Common myeloid progenitor, CD34-positive (primary cell): ENCODE measurements at places on chromosomes 6 and 20.

GRCh38 chr6:75337835-75338580, 53.4 kb upstream of the TMEM30A start:
- no peaks in the 10 kb centered on the region for H3K36me3 ChIP-seq
- H3K27ac ChIP-seq = no peak overlapping the region
- H3K4me1 ChIP-seq = no peaks in the 10 kb centered on the region
- H3K27me3 ChIP-seq = no peaks in the 10 kb centered on the region

- DNase-seq = no peak
- H3K27me3 ChIP-seq = peaks cover 2% of the 10 kb centered on the region
- H3K4me1 ChIP-seq = no peaks in the 10 kb centered on the region
- no peak overlapping the region for H3K4me3 ChIP-seq
Measured at GRCh38 chr6:37779902-37780628, 39.5 kb upstream of the ZFAND3 start.

- no peaks in the 10 kb centered on the region for H3K36me3 ChIP-seq
- no peak for DNase-seq
- no peaks in the 10 kb centered on the region for H3K27me3 ChIP-seq
- H3K4me1 ChIP-seq = no peaks in the 10 kb centered on the region
- no peak overlapping the region for H3K4me3 ChIP-seq
Measured at GRCh38 chr6:110581679-110582078, 105.3 kb upstream of the SLC22A16 start.

DNA sequence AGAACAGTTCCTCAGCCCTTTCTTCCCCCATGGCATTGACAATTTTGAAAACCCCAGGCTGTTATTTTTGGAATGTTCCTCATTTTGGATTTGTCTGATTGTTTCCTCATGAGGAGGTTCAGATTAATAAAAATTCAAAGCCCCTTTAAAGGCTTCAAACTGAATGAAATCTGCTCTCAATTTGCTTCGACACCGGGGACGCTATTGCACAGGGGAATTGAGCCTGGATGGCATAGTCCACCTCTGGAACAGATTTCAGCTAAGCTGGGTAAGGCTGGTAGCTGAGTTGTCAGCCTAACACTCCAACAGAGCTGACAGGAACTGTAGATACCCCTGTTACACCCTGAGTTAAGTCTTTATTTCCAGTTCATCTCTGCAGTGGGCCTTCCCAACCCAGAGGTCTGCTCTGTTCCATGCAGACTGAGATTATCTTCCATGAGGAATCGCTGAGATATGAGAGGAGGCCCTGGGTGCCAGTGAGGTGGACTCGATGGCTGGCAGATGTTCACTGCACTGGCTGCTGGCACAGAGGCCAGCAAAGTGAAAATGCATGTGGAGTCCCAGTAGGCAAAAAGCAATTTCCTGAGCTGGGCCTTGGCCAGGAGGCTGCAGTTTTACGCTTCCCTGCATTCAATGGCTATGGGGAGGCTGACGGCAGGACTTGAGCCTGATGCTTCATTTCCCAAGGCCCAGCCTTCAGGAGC, 73.3 kb upstream of the PAX1 start:
- H3K27ac ChIP-seq = no peak overlapping the region
- H3K4me3 ChIP-seq = no peak overlapping the region
- H3K4me1 ChIP-seq = no peaks in the 10 kb centered on the region

DNA sequence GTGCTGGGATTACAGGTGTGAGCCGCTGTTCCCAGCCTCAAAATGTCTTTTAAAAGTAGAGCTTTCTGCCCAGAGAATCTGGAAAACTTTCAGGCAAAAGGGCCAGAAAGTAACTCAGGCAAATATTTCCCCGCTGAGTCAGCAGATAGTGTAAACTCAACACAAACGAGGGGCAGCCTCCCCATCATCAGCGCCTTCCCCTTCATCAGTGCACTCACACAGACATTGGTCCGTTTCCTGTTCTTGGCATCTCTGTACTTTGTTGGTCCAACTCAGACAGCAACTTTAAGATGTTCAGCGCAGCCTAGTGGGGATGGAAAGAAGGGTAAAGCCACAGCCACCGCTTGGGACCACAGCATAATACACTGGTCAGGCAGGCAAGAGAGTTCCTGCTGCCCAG, 69.5 kb downstream of the CSE1L start:
- no peak overlapping the region for H3K27ac ChIP-seq
- H3K4me3 ChIP-seq = no peak overlapping the region
- H3K4me1 ChIP-seq = no peaks in the 10 kb centered on the region
- peaks cover 78% of the 10 kb centered on the region for H3K36me3 ChIP-seq
- H3K27me3 ChIP-seq = no peaks in the 10 kb centered on the region

- no peak for DNase-seq
- no peak overlapping the region for H3K27ac ChIP-seq
- H3K36me3 ChIP-seq = no peaks in the 10 kb centered on the region
- no peaks in the 10 kb centered on the region for H3K27me3 ChIP-seq
- no peak overlapping the region for H3K4me3 ChIP-seq
Measured at GRCh38 chr20:59147586-59147985, 16.0 kb upstream of the ZNF831 start.

- no peaks in the 10 kb centered on the region for H3K4me1 ChIP-seq
- no peaks in the 10 kb centered on the region for H3K36me3 ChIP-seq
- no peak for DNase-seq
- H3K4me3 ChIP-seq = no peak overlapping the region
Measured at GRCh38 chr20:52240802-52241201, 49.2 kb upstream of the ZFP64 start.

DNA sequence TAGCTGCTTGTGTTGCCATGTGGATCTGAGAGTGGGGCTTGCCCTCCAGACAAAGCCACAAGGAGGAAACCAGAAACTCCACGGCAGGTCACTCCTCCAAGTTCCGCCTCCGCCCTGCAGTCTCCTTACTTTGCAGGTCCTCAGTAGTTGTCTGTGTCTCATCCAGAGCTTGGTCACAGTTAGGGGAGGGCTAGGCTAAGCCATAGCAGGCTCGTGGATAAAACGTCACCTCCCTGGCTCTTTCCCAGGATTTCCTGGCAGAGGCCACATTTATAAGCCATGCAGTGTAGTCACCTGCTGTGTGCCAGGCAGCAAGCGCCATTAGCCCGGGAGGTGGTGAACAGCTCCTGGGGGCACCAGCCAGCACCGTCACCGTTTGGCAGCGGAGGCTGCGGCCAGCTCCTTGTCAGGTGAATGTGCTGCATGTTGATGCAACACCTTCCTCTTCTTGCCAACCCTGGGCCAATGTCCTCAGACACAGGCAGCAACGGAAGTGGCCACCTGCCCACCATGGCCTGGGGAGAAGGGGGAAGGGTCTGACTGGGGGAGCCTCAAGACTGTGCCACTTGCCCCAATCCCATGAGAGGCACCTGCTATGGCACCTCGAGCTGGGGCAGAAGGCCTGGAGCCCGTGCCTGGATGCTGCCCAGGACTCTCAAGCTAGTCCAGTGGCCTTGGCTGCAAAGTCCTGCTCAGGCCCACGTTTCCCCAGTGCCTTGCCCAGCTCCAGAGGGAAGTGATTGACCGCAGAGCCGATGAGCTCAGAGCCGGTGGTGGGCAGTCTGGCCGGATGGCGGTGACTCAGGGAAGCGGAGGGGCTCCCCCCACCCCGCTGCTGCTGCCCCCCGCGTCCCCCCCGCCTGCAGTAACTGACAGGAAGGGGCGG, 39.0 kb upstream of the SLCO4A1 start:
- no peaks in the 10 kb centered on the region for H3K27me3 ChIP-seq
- peaks cover 77% of the 10 kb centered on the region for H3K4me1 ChIP-seq
- H3K27ac ChIP-seq = no peak overlapping the region
- no peaks in the 10 kb centered on the region for H3K36me3 ChIP-seq
- peak; percentile 79 for DNase-seq

DNA sequence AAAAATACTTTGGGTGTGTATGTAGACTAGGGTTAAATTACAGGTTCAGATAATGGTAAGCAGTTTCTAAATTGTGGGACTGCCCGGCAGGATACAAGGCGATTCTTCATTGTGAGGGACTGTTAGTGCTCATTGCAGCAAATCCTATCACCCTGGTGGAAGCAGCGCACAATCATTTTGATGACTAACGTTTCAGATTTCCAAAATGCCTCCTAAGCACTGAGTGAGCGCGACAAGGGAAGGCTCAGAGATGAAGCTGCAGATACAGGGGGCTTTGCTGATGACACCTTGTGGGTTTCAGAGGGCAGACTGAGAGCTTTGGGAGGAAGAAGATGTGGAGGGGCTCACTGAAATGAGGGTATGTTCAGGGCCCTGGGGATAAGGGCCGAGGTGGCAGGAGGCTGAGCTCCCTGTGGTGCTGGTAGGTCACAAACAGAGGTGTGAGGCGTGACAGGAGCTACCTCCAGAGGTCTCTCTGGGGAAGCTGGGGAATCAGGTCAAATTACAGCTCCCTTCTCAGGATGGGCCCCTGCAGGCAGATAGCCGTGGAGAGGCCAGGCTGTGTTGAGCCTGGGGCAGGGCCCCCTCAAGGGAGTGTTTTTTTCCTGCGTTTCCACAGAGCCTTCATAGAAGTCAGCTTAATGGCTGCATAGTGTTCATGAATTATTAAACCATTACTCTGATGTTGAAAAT, 84.5 kb upstream of the FYN start:
- H3K36me3 ChIP-seq = no peaks in the 10 kb centered on the region
- no peaks in the 10 kb centered on the region for H3K27me3 ChIP-seq
- no peak overlapping the region for H3K27ac ChIP-seq
- H3K4me3 ChIP-seq = no peak overlapping the region
- DNase-seq = no peak

DNA sequence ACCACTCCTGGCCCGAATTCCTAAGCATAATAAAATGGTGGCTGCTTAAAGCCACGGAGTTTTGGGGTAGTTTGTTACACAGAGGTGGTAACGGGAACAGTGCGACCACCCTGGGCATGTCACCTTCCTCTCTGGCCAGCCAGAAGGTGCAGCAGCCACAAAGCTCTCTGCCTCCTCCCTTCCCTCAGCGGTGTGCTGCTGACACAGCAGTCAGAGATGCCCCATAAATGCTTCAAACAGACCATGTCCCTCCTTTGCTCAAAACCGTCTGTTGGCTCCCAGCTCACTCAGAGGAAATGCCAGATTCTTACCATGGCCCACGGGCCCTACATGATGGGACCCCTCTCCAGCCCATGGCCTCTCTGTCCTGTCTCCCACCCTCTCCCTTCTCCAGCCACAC, 12.1 kb upstream of the TCF15 start:
- no peak for DNase-seq
- no peak overlapping the region for H3K27ac ChIP-seq
- no peaks in the 10 kb centered on the region for H3K27me3 ChIP-seq
- no peaks in the 10 kb centered on the region for H3K36me3 ChIP-seq

- no peak overlapping the region for H3K27ac ChIP-seq
- H3K4me1 ChIP-seq = no peaks in the 10 kb centered on the region
- no peak for DNase-seq
- no peaks in the 10 kb centered on the region for H3K36me3 ChIP-seq
- H3K27me3 ChIP-seq = no peaks in the 10 kb centered on the region
Measured at GRCh38 chr6:52475307-52475706, 55.2 kb downstream of the EFHC1 start.

DNA sequence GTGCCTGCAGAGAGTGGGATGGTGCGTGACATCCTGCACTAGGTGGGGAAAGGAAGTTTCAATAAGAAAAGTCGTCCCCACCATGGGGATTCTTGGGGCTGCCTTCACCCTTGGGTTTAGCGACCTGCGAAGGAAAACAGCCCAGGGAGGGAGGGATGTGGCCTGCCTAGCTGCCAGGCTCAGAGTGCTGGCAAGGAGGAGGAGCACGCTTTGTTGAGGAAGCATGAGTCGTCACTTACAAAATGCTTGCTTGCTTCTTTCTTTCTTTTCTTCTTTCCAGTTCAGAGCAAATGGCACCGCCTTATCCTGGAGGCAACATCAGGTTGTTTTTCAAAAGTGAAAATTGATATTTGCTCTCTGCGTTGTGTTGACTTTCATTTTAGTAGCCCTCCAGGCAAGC, 123.2 kb downstream of the TFAP2C start:
- H3K27me3 ChIP-seq = no peaks in the 10 kb centered on the region
- no peak overlapping the region for H3K4me3 ChIP-seq
- H3K36me3 ChIP-seq = no peaks in the 10 kb centered on the region

GRCh38 chr6:42545226-42545773, 18.5 kb upstream of the UBR2 start:
- peaks cover 11% of the 10 kb centered on the region for H3K4me1 ChIP-seq
- DNase-seq = no peak
- no peak overlapping the region for H3K27ac ChIP-seq
- no peak overlapping the region for H3K4me3 ChIP-seq
- no peaks in the 10 kb centered on the region for H3K36me3 ChIP-seq

DNA sequence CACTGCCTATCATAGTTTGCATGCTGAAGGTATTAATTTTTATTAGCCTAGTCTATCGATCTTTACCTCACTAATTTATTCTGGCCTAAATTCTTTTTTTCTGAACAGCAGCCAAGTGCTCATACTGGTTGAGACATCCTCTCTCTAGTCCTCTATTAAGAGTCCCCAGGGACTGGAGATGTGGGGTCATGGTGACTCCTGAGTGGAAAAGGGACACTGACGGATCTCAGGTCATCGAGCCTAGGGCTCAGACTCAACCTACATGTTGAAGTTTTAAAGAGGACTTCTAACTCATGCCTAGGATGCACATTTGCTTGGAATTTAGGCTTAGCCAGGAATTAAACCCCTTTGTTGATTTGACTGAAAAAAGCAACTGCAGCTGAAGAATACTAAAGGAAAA, 378.1 kb downstream of the BTBD9 start:
- no peaks in the 10 kb centered on the region for H3K4me1 ChIP-seq
- H3K4me3 ChIP-seq = no peak overlapping the region
- no peaks in the 10 kb centered on the region for H3K27me3 ChIP-seq
- no peak overlapping the region for H3K27ac ChIP-seq
- H3K36me3 ChIP-seq = no peaks in the 10 kb centered on the region
- DNase-seq = no peak

- H3K4me1 ChIP-seq = peaks cover 5% of the 10 kb centered on the region
- no peak overlapping the region for H3K27ac ChIP-seq
- H3K27me3 ChIP-seq = no peaks in the 10 kb centered on the region
- H3K4me3 ChIP-seq = no peak overlapping the region
- H3K36me3 ChIP-seq = no peaks in the 10 kb centered on the region
Measured at GRCh38 chr20:62576815-62577489, 65.4 kb upstream of the SLCO4A1 start.

DNA sequence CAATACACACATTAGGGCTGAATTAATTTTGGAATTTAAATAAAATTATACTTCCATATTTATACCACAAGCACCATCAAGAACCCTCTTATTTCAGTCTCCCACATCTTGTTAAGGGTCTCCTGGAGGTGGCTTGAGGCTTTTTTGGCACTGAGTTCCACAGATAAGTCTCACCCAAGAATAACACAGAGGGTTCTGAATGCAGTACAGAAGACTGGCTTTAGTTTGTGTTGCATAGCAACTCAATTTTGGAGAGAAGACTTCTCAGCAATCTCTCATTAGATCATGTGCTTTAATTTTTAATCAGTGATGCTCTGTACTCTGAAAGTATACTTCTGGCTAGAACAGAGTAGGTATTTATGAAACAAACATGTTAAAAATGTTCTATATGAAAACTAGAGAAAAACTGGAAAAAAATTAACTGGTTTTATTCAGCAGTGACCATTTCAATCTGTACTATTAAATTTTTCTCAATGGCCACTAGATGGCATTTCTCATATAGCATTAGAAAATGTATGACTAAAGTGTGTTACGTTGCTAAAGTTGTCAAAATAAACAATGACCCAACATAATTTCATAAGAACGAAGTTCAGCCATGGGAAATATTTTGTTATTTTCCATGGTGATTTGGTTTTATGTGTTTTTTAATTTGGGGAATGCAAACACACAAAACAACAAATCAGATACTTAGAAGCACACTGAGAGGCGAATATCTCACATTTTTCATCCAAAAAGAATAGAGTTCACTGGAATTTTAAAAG, 32.7 kb upstream of the MAP7 start:
- no peak overlapping the region for H3K4me3 ChIP-seq
- peak overlapping the region; percentile 73 for H3K27ac ChIP-seq
- no peaks in the 10 kb centered on the region for H3K27me3 ChIP-seq
- H3K36me3 ChIP-seq = peaks cover 42% of the 10 kb centered on the region
- peak; percentile 73 for DNase-seq
- no peaks in the 10 kb centered on the region for H3K4me1 ChIP-seq
